8988T (cell line): ENCODE measurements at places on chromosomes 3 and 15.

- no peak for DNase-seq
Measured at GRCh38 chr15:47398132-47398531, 319.2 kb upstream of the SEMA6D start.

DNA sequence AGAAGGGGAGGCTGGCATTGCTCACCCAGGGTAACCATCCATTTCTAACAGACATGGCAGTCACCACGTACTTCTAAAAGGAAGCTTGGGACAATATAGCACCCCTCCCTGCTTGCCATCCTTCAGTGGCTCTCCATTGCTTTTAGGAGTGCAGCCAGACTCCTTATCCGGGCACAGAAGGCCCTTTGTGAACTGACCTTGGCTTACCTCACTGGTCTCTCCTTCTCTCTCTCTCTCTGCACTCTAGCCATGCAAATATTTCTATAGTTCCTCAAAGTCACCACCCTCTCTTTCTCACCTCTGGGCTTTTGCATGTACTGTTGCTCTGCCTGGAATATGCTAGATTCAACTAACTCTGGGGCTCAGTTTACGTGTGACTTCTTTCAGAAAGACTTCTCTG is 301.1 kb downstream of the SHQ1 start:
- DNase-seq = no peak

GRCh38 chr3:54845551-54845950 is 82.3 kb downstream of the LRTM1 start:
- DNase-seq = no peak

GRCh38 chr3:155426524-155427230 is 133.2 kb upstream of the STRIT1 start:
- no peak for DNase-seq

- DNase-seq = no peak
Measured at GRCh38 chr15:75030424-75030823, 7.0 kb downstream of the PPCDC start.

DNA sequence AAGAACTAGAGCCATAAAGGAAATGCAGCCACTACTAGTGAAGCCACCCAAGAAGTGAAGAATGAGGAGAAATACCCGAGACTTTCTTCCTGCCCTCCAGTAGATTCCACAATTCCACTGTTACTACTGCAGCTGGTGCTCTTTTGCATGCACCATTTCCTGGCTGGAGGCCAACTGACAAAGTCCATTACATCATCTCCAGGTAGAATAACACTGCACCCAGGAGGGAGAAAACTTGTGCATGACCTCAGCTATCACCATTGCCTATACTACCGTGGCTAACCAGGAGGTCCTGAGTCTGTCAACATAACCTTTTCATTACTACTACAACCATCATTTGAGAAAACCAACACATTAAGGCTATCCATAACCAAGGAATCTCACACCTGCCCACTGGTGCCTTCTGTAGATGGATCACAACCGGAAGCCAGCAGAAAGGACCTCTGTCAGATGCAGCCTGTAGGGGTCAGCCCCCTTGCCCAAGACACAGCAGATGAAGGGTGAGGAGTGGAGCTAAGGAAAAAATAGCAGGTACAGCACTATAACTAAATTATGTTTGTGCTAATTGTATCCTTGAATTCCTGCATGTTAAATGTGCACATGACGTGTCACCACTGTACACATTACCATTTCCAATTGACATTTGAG is 200.8 kb upstream of the C2CD4B start:
- DNase-seq = no peak

- DNase-seq = no peak
Measured at GRCh38 chr3:37111199-37111598, 63.2 kb downstream of the LRRFIP2 start.

DNA sequence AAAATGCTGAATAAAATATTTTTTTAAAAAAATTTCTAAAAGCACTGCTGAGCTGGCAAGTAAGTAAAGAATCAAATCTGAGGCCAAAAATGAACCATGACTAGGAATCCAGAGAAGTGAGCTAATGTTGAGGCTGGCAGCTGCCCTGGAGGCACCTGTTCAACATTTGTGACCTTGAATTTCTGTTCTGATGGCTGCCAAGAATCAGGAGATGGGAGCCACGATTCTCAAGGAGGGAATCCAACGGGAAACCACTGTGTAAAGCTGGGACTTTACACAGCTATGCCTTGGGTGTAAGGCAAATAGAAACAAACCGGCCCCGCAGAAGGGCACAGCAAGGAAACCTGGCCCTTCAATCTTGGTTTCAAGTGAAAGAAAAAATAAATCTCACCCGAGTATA is 22.7 kb downstream of the HEG1 start:
- no peak for DNase-seq

- DNase-seq = no peak
Measured at GRCh38 chr15:91047545-91048199, 25.3 kb upstream of the VPS33B start.

DNA sequence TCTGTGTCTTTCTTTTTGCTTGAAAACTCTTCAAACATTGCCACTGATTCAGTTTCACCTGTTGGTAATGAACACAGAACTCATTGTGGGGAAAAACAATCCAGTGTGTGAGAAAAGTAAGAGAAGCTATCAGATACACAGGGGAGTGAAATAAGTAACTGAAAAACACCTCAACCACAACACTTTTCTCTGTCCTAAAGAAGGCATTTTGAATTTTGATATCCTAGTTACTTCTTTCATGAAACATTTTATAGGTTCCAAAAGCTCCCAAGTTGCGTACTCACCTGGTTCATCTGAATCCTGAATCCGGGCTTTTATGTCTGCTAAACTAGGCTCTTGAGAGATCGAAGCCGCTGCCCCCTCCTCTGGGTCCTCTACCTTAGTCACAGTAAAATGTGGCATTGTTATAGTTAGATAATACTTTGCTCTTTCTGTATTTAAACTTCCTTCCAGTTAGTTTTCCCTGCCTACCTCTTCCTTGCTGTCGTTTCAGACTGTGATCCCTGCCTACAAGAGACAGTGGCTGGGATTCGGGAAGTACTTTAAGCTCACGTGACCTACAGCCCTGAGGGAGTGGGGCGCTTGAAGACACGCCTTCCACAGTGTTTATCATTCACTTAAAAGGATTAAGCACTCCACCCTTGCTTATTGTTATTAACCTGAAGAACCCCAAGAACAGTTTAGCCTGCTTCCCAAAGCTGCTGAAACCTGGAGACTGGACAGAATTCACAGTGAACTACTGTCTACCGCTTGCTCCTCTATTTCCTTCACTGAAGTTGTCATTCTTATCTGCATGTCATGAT is 19.1 kb downstream of the SLC12A6 start:
- no peak for DNase-seq

GRCh38 chr3:117510396-117510795 is 800.8 kb downstream of the TUSC7 start:
- DNase-seq = no peak

DNA sequence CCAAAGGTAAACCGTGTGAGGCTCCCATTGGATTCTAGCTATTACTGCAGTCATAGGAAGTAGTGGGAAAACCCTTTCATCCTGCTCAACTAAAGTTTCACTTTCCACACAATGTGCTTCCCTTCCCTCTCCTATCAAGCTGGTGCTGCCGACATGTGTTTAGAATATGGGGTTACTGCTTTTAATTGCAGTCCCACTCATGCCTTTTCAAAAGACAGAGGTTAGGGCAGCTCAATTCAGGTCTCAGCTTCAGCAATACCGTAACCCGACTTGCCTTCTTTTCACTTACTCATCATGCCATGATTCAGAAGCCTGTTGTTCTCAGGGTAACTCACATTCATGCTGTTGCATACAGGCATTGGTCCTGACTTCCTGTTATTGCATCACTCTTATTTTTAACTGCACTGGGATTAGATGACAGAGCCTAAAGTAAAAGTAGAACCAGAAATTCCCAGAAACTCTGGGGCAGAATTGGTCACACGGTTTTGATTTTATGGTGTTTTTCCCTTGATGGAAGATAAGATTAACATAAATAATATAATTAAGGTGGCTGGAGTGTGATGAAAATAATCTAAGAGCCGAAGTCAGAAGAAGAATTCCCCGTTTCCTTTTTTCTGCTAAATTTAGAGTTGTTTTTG is 45.7 kb downstream of the C2CD4B start:
- DNase-seq = no peak

DNA sequence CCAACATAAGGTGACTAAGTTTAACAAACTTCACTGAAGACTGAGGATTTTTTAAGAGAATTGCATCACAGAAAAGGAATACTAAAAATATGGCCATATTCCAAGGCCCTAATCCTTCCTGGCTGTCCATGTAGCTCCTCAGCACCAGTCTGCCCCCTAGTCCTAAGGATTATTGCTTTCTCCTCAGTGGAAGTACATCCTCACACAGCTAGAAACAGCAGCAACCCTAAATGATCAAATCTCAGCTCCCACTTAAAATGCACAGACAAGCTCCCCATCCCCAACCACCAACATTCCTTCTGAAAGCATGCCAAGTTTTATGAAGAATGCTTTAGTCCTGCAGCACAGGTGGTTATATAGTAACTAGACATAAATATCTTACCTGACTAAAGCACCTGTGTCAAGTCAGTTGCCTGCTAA is 14.7 kb downstream of the ST3GAL6 start:
- no peak for DNase-seq

DNA sequence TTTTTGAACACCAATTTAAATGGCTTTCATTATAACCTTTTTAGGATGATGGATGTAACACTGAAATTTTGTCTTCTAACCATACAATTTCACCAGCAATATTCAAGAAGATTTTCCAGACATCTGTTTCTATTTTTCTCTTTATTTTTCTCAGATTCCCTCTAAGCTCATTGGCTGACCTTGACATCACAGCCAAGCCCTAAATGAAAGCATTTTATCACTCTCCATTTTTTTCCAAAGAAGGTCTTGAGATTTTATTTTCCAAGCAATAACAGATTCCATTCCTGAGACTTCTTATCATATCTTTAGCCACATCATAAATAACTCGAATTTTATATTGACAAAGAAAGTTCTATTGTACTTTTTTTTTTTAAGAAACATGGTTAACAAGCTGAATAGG is 392.6 kb upstream of the THBS1 start:
- no peak for DNase-seq

GRCh38 chr3:196989721-196990262 is 21.2 kb upstream of the PIGZ start:
- no peak for DNase-seq

DNA sequence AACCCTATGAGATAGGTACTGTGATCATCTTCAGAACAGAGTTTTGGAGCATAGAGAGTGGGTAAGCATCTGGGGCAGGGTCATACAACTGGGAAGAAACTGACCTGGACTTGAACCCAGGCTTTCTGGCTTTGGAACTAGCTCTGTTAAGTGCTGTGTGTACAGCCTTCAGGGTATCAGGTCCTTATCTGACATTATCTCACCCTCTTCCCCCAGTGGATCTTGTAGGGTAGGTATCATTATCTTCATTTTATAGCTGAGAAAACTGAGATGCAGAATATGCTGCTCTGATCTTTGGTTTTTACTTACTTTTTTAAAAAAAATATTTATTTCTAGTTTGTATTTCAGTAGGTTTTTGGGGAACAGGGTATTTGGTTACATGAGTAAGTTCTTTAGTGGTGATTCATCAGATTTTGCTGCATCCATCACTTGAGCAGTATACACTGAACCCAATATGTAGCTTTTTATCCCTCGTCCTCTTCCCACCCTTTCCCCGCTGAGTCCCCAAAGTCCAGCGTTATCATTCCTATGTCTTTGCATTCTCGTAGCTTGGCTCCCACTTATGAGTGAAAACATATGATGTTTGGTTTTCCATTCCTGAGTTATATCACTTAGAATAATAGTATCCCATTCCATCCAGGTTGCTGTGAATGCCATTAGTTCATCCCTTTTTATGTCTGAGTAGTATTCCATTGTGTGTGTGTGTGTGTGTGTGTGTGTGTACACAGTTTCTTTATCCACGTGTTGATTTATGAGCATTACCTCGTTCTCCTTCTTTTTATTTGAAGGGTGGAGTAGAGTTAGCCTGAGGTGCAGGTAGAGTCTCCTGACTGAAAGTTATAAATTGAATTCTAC is 271.2 kb downstream of the PTPRG start:
- DNase-seq = no peak

DNA sequence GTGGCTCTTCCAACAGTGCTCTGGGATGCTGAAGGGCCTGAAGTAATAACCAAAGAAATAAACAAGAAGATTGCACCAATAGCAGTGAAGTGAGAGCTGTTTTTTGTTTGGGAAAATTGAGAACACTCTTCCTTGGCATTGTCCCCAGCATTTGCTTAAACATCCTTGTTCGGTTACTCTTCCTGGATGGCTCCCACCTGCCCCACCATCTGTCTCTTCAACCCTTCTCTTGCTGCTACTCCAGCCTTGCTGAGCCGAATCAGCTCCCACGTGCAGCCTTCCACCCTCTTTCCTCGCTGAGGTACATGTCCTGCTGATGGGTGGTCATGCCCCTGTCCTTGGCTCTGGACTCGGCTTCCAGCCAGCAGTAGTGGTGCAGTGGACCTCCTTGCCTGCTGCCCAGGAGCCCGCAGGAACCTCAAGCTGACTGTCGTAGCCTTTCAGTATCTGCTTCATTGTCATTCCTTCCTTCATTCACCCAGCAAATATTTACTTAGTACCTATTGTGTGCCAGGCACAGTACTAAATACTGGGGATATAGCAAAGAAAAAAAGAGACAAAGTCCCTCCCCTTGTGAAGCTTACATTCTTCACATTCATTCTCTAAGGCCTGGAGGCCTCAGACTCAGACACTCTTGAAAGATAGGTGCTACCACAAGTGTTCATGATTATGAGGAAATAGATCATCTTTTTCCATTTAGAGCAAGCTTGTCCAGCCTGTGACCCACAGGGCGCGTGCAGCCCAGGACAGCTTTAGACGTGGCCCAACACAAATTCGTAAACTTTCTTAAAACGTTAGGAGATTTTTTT is 17.1 kb upstream of the VILL start:
- no peak for DNase-seq

- DNase-seq = no peak
Measured at GRCh38 chr3:14948609-14949038, 1.2 kb downstream of the NR2C2 start.

DNA sequence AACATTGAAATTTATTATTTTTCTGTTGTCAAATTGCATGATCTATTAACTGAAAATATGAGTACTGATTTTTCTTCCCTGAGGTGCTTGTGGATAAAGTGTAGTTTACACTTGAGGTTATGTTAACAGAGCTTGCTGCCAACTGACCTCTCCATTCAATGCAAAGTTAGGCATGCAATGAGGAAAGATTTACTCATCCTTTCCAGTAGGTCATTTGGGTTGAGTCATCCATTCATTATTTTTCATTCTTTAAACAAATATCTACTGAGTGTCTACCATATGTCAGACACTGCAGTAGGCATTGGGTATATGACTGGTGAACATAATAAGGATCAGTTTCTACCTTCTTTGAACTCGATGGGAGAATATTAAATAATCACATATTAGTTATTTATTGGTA is 604.1 kb downstream of the EDEM1 start:
- DNase-seq = no peak

GRCh38 chr3:69491975-69492374 is 106.1 kb upstream of the FRMD4B start:
- DNase-seq = no peak

GRCh38 chr3:188683032-188683521 is 488.7 kb upstream of the TPRG1 start:
- DNase-seq = no peak

GRCh38 chr15:63382966-63383710 is 1.5 kb upstream of the CA12 start:
- DNase-seq = no peak

- no peak for DNase-seq
Measured at GRCh38 chr3:97687734-97688133, 76.8 kb upstream of the ARL6 start.
